Astrocyte (in vitro differentiated cells and primary cell): ENCODE measurements at places on chromosomes 12 and 14. TPM values are rescaled to one million over a fixed set of nuclear protein-coding genes. Genes with fewer than 3 reads are reported as not detected.
A peak's percentile ranks its signal among the peaks of the same experiment; 100 is the strongest.

The ST8SIA1 gene
- 7.7 and 14.4 TPM in 2 replicates for total RNA-seq

The KRT71 gene
- total RNA-seq = not detected in 2 replicates

The IFNG-AS1 gene
- total RNA-seq = not detected in 2 replicates

The TPPP2 gene
- total RNA-seq = not detected in 2 replicates

- H3K27me3 ChIP-seq = peaks cover 4% of the 10 kb centered on the region
- no peaks in the 10 kb centered on the region for H3K36me3 ChIP-seq
- no peak overlapping the region for H3K4me3 ChIP-seq
- no peak for DNase-seq
- no peak overlapping the region for H3K27ac ChIP-seq
Measured at GRCh38 chr14:96011607-96012006, 27.6 kb upstream of the C14orf132 start.

GRCh38 chr12:121399391-121400331, at the start of gene RNF34:
Gene RNF34, plus strand, starts transcription at chr12:121400118. Its CDS starts 95 bp downstream, at chr12:121400213.
- peaks cover 7% of the 10 kb centered on the region for H3K36me3 ChIP-seq
- H3K4me3 ChIP-seq = peak within 1 kb of the TSS; percentile 92
- H3K4me1 ChIP-seq = peaks cover 9% of the 10 kb centered on the region
- DNase-seq = peak; percentile 94
- peak within 1 kb of the TSS; percentile 78 for H3K27ac ChIP-seq

DNA sequence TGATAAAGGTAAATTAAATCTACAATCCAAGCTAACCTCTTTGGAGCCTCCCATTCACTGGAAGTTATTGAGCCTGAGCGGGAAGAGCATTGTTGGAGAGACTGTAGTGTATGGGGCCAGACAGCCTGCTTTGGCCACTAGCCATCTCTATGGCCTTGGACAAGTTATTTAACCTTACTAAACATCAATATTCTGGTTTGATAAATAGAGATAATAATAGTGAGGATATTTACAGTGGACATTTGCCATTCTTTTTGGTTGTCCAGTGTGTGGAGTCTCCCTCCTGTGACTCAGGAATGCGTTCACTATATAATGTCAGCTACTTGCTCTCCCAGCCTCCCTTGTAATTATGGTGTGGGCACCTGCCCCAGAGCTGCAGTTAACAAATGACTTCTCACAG, 216.1 kb downstream of the SLC38A4 start:
- DNase-seq = no peak
- no peaks in the 10 kb centered on the region for H3K27me3 ChIP-seq
- H3K27ac ChIP-seq = no peak overlapping the region
- no peaks in the 10 kb centered on the region for H3K36me3 ChIP-seq
- peaks cover 3% of the 10 kb centered on the region for H3K4me1 ChIP-seq

GRCh38 chr12:13713556-13714410, 267.6 kb downstream of the GRIN2B start:
- no peak overlapping the region for H3K4me3 ChIP-seq
- DNase-seq = no peak
- H3K27ac ChIP-seq = no peak overlapping the region
- no peaks in the 10 kb centered on the region for H3K4me1 ChIP-seq
- H3K36me3 ChIP-seq = no peaks in the 10 kb centered on the region
- no peaks in the 10 kb centered on the region for H3K27me3 ChIP-seq

DNA sequence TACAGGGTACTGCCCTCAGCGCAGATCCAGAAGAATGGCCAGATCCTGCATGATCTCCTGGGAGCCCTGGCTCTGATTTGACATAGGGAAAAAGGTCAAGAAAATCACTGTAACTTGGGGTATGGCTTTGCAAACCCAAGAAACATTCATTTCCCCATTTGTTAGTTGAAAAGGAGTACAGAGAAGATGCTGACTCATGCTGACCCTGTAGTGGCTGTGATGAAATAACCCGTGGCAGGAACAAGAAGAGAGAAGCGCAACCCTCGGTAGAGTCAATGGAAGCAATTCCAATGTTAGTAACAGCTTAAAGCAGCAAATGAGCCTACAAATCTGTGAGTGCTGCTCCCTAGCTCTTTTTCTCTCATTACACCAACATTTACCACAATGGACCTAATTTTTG, 281.6 kb upstream of the NPAS3 start:
- H3K4me1 ChIP-seq = no peaks in the 10 kb centered on the region
- no peaks in the 10 kb centered on the region for H3K36me3 ChIP-seq
- DNase-seq = peak; percentile 63
- no peaks in the 10 kb centered on the region for H3K27me3 ChIP-seq
- H3K27ac ChIP-seq = no peak overlapping the region

GRCh38 chr14:104108570-104109541, 23.4 kb downstream of the ASPG start:
- no peak overlapping the region for H3K4me3 ChIP-seq
- no peaks in the 10 kb centered on the region for H3K36me3 ChIP-seq
- H3K27ac ChIP-seq = no peak overlapping the region
- no peaks in the 10 kb centered on the region for H3K4me1 ChIP-seq
- DNase-seq = no peak
- H3K27me3 ChIP-seq = no peaks in the 10 kb centered on the region

GRCh38 chr14:48125654-48126053, 450.2 kb upstream of the MDGA2 start:
- H3K4me3 ChIP-seq = no peak overlapping the region
- no peaks in the 10 kb centered on the region for H3K36me3 ChIP-seq
- no peaks in the 10 kb centered on the region for H3K4me1 ChIP-seq

DNA sequence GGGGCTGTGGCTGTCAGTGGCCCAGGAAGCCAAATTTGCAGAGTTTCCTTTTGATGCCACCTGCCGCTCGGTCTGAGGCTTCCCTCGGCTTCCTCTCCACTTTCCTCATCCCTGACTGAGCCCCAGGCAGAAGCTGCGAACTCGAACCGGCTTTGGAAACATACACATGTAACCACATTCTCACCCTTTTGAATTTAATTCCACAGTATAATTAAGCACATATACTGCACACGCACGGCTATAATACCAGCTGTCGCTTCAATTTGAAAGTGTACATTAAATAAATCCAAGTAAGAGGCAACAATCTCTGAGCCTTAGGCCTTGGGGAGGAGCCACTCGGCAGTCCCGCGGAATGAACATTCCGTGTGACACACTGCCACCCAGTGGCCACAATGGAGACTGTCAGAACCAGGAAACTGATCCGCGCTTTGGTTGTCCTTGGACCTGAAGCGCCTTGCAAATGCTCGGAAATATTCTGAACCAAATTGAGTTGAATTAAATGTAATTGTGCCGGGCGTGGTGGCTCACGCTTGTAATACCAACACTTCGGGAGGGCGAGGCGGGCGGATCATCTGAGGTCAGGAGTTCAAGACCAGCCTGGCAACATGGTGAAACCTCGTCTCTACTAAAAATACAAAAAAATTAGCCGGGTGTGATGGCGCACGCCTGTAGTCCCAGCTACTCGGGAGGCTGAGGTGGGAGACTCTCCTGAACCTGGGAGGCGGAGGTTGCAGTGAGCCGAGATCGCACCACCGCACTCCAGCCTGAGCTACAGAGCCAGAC, 117.9 kb upstream of the TMPO start:
- no peaks in the 10 kb centered on the region for H3K36me3 ChIP-seq
- H3K27ac ChIP-seq = no peak overlapping the region
- H3K4me1 ChIP-seq = peaks cover 14% of the 10 kb centered on the region
- peak; percentile 42 for DNase-seq
- H3K27me3 ChIP-seq = no peaks in the 10 kb centered on the region
- peak overlapping the region; percentile 51 for H3K4me3 ChIP-seq

DNA sequence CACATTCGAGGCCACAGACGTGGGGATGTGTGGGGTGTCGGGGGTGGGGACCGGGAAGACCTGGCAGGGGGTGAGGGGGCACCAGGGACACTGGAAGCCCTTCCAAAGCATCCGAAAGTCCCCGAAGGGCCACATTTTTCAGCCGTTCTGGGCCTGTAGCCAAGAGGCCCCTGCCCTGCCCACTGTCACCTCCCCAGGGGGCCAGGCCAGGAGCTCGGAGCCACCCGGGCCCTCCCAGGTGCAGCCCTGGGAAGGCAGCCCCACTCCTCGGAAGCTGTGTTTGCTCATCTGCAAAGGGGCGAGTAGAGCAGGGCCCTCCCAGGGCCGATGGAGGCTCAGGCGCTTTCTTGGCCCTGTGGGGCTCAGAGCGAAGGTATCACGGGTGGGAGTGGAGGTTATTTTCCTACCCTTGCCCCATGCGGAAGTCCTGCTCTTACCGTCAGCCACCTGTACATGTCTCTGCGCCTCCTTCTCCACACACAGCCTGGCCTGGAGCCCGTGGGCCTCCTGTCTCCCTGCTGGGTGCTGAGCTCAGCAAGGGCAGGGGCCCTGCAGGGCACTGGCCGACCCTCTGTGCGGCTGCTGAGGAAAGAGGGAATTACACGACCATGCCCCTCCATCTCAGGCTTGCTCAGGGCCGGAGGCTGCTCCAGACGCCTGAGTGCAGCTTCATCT, 27.2 kb downstream of the NOC4L start:
- DNase-seq = no peak
- H3K4me3 ChIP-seq = no peak overlapping the region
- no peak overlapping the region for H3K27ac ChIP-seq

DNA sequence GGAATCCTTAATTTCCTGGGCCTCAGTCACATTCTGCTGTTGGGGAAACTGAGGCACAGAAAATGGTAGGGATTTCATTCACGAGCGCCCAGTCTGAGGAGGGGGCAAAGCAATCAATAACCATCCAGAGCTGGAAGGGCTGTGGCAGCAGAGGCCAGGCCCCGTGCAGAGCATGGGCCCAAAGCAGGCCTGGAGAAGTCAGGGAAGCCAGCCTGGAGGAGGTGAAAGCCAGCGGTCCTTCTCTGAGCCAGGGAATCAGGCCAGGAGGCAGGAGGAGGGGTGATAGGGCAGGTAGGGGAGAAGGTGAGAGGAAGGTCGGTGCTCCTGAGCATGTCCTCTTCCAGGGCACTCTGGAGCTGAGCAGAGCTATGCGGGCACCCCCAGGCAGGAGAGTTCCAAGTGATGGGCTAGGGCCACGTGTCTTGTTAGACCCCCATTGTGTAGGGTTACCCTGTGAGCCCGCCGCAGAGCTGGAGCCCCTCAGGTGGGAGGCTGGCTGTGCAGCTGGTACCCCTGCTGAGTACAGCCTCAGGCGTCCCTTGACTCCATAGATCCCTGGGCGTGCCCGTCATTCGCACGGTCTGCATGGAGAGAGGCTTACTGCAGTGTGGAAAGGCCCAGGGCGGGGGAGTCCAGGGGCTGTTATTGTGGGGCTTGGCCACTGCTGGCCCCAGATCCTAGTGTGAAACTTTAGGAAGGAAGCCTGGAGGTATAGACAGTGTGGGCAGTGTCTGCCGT, 4.8 kb downstream of the TNFAIP2 start:
- H3K27me3 ChIP-seq = no peaks in the 10 kb centered on the region
- no peak overlapping the region for H3K4me3 ChIP-seq
- H3K27ac ChIP-seq = no peak overlapping the region
- no peaks in the 10 kb centered on the region for H3K36me3 ChIP-seq
- no peak for DNase-seq
